NCI-H460 (cell line): ENCODE measurements at places on chromosomes 7 and 10.
A peak's percentile ranks its signal among the peaks of the same experiment; 100 is the strongest.

- DNase-seq = no peak
These were observed 104.6 kb downstream of the MBL2 start for GRCh38 chr10:52668024-52668423.

DNA sequence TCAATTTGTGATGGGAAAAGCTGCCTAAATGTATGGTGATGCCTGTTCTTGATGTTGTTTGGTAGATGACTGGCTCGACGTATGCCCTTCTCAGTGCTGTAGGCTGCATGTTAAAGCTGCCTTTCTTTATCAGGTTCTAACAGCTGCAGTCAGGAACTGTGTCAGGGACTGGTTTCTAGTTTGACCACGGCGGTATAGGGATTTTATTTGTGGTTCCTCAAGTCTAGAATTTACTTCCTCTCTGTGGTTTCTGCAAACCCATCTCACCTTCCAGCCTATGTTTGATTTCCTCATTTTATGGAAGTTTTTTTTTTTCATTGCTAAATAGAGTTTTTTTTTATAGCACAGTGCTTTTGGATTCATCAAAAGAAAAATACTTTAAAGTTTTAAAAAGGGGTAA lies 26.5 kb downstream of the LMTK2 start:
- DNase-seq = no peak

DNA sequence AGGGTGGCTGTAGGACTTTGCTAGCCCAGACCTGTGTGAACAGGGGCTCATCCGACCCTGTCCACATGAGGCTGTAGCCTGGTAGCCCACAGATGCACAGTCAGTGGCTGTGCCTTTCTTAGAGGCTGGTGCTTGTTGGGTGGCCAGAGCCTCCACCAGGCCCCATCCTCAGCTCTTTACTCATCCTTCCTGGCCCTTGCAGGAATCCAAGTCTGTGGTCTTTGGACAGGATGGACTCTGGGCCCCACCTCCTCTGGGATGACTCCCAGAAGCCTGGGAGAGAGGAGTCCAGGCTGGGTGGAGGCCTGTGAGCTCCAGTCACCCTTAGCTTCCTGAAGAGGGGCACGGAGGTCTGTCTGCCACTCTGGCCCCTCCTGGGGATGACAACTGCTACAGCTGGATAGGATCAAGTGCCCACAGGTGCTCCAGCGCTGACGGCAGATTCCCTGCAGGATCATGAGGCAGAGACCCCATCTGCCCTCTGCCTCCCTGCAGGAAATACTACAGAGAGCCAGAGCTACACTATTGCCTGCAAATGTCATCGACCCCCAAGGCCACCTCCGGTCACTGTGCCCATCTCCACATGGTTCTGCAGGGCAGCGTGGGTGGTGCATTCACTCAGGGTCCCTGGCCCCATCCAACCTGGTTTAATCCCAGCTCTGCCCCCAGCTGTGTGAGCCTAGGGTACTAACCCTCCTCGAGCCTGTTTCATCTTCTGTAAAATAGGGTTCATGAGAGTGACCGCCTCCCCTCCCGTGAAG lies 114.5 kb downstream of the PTPN20 start:
- no peak for DNase-seq

GRCh38 chr10:123746061-123746460 lies 79.9 kb downstream of the GPR26 start:
- DNase-seq = no peak

DNA sequence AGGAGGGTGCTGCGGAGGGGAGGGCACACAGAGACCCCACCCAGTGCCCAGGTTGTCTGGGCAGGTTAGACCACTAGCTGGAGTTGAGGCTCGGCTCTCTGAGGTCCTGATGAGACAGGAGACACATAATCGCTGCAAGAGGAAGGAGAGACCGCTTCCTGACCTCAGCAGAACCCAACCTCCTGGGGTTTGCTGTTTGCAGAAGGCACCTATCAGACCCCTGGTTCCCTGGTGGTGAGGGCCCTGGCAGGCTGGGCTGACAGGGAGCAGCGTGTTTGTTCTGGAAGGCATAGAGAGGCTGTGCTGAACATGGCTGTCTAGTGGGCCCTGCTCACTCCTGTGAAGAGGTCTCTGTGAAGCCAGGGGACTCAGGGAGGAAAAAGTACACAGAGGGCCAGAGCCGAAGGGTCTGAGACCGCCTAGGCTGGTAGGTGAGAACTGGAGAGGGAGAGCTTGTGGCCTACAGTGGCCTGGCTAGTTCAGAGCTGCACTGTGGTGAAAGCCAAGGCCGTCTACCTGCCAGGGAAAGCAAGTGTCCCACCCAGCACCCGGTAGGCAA lies 39.4 kb upstream of the NPFFR1 start:
- no peak for DNase-seq

DNA sequence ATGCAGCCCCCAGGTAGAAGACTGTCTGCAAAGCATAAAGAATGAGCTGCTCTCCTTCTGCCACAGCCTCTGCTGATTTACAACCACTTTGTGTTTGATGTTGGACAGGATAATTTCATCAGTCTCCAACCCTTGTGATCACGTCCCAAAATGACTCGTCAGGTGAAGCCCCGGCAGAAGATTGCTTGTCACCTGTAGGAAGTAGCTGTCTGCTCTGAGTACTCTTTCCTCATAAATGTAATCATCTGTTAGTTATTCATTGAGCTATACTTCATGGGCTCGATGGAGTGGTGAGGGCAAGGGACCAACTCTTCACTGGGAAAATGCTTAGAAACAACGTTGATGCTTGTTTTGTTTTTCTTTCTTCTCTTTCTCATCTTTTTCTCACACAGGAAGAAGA lies 290.9 kb upstream of the SP8 start:
- no peak for DNase-seq

GRCh38 chr7:28722684-28723083 lies 235.4 kb downstream of the TRIL start:
- DNase-seq = no peak

DNA sequence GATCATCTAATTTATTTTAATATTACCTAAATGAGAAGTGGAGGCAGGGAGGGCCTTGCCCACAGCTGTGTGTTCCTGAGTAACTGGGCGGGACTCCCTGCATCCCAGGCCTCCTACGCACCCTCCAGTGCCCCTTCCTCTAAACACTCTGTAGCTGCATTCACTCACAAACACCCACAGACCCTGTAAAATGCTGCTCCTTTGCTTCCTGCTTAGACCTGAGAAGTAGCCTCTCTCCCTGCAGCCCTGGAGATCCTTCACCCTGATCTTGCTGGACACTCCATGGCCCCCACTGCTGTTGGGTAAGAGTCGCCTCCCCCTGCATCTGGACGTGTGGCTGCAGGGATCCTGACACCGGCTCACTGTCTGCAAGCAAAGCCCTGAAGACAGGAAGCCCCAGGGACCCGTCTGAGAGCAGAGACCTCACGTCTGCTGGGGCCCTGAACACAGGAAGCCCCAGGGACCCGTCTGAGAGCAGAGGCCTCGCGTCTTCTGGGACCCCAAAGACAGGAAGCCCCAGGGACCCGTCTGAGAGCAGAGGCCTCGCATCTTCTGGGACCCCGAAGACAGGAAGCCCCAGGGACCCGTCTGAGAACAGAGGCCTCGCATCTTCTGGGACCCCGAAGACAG lies 589.8 kb downstream of the DNAJB6 start:
- DNase-seq = no peak

DNA sequence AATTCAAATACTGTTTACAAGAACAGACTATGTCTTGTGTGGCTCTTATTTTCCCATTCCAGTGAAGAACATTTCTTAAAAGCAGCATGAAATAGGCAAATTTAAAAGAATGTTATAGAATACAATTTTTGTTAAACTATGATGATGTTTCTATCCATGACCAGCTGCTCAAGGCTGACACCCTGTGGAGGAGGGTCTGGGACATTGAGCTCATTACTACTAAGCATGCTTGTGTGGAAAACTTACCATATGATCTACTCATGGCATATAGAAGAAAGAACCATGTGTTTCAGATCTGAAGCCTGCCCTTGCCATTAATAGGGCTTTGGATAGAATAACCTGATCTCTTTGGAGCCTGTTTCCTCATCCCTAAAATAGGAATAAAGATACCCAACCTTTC lies 125.0 kb downstream of the FOXP2 start:
- peak; percentile 12 for DNase-seq

DNA sequence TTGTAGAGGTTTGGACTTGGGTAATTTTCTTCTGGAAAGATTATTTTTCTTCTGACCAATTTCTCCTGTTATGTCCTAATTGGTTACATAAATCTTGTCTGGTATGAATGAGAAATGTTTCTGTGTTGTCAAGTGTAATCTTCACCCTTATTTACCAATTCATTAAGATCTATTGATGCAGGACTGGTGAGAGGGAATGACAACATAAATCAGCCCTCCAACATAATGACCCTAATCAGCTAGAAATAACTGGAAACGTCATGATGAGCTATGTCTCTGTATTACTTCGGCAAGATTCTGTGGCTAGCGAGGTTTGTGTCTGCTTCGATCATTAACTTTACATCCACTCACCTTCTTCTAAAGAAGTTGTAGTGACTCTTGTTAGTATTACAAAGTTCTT lies 3.5 kb downstream of the FOXP2 start:
- no peak for DNase-seq

- no peak for DNase-seq
These were observed 155.7 kb upstream of the TMEM72 start for GRCh38 chr10:44755481-44755880.

GRCh38 chr7:1859266-1860035 lies 189.4 kb downstream of the ELFN1 start:
- DNase-seq = no peak

- DNase-seq = no peak
These were observed 316.0 kb downstream of the AGMO start for GRCh38 chr7:15245831-15246230.

- DNase-seq = no peak
These were observed 23.1 kb downstream of the KDM7A start for GRCh38 chr7:140153666-140154161.

DNA sequence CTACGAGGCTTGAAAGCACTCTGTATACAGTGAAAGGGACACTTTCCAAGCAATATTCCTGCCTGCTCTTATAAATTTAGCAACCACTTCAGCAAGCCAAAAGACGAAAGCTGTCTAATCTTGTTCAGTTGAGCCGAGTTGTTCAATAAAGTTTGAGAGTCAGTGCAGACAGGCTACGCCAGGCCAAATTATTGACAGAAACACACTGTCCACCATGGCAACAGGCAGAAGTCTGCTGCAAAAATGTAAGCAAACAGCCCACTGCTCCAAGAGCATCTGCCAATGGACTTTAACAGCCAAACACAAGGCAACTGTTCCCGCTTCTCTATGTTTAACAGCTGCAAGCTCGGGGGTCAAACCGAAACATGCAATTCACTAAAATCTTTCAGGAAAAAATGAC lies 85.7 kb downstream of the GLI3 start:
- no peak for DNase-seq

DNA sequence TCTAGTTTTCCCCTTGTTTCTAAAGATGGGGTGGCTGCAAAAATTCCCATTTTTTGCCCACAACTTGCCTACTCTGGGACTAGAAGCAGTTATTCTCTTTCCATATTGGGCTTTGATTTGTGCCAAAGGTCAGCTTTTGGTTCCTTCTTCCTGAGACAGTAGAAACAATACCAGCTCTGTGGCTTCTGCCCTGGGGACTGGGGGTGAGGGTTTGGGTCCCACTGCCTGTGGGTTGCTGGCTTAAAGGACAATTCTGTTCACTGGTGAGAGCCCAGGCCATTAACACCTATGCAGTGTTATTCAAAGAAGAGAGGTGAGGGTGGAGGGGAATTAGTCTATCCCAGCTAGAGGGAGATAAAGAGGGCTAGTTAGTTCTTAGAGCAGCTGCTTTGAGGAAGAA lies 171.5 kb downstream of the CPEB3 start:
- no peak for DNase-seq

DNA sequence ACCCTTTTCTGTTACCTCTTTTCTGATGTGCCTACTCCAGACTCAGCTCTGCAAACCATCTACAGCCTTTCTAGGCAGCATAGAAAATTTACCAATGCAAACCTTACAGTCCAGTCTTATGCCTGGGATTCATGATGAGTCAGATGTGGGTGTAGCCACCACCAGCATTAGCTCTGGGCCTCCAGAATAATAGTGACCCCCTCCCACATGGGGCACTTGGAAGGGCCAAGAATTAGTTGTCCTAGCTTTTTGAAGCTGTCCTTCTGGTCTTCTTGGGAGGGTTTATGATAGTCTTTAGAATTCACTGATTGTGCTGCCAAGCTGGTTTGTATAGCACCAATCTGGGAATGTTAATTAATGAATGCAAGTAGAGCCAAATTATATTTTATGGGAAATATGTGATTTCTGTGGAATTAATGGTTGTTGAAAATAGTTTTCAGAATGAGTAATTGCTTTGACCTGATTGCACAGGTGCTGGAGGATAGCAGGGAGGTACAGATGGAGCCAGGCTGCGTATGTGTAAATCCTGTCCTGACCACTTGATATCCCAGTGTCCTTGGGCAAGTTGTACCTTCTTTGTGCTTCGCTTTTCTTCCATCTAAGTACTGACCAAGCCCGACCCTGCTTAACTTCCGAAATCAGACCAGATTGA lies 94.8 kb downstream of the CPED1 start:
- DNase-seq = no peak
